ENCODE measurements at places on chromosomes 12 and 14.

DNA sequence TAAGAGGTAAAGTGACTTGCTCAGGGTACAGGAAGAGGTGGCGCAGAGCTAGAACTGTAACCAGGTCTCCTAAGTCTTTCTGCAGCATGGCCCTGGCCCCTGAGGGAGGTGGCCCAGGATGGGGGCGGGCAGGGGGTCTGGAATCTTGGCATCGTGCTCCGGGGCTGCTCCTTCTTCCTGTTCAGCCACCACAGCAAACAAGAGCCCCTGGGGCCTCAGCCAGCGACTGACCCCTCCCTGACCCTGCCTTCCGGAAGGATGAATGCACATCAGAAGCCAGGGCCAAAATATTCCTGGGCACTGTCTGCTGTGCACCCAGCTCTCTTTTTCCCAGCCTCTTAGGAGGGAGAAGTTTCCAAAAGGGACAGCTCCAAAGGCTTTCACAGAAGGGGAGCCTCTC, 242.8 kb downstream of the DPF3 start:
- peak; percentile 32 for ATAC-seq

- peak; percentile 48 for ATAC-seq
Observed at GRCh38 chr14:102231476-102232347, 73.3 kb downstream of the MOK start.

DNA sequence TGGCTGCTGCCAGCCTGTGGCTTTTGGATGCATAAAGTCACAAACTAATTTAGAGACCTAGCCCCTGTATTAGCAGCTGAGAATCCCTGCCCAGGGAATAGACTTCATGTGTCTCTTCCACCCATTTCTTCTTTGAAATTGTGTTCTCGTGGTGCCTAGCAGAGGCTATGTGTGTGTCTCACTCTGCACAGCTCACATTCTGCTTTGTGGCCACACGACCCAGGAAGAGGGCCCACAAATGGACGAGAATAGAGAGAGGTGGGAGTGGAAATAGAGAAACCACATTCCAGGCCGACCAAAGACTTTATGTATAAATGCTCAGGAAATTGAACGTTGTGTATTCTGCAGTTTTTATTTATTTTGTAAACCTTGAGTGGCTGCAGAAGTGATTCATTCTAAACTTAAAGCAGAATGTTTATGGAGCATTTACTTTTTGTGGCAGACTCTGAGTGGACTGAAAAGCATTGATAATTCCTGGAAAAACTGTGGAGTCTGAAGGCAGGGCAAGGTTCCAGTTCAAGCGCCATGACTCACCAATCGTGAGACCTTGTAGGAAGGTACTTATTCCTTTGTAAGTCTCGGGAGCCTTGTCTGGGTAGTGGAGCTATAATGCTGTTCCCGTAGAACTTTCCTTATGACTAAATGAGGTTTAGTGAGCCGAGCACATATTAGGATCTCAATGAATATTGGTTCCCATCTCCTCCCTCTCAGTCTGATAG, 9.1 kb downstream of the B4GALNT3 start:
- ATAC-seq, result no peak

GRCh38 chr14:72709916-72710611, 183.8 kb downstream of the DPF3 start:
- peak; percentile 9 for ATAC-seq

GRCh38 chr12:51318846-51319599, 5.0 kb downstream of the BIN2 start:
- no peak for ATAC-seq

GRCh38 chr12:54419088-54419887, at the start of gene ITGA5:
Gene ITGA5, minus strand, starts transcription at chr12:54419266. Its CDS starts 68 bp downstream, at chr12:54419198.
- peak; percentile 60 for ATAC-seq

DNA sequence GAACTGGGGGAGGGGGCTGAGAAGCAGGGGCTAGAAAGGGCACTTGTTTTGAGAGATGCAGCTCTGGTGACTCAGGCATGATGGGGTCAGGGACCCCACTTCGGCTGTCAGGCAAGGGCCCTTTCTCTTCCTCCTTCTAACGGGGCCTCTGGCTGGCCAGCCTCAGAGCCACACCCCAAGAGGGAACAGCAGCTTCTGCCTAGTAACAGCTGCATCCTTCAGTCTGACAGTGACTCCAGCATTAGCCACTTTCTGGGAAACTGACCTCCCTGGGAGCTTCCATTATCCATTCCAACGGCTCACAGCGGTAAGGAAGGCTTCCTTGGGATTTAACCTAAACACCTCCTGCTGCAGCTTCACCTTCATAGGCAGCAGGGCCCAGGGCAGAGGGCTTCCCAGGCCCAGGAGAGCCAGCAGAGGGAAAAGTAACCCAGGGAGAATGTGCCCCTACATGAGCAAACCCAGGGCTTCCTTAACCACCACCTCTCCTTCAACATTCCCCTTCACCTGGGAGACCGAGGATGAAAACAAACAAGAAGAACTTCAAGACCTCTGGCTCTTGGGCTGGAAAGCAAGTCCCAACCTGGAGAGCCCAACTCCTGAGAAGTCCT, 2.7 kb downstream of the NCKAP5L start:
- peak; percentile 45 for ATAC-seq

DNA sequence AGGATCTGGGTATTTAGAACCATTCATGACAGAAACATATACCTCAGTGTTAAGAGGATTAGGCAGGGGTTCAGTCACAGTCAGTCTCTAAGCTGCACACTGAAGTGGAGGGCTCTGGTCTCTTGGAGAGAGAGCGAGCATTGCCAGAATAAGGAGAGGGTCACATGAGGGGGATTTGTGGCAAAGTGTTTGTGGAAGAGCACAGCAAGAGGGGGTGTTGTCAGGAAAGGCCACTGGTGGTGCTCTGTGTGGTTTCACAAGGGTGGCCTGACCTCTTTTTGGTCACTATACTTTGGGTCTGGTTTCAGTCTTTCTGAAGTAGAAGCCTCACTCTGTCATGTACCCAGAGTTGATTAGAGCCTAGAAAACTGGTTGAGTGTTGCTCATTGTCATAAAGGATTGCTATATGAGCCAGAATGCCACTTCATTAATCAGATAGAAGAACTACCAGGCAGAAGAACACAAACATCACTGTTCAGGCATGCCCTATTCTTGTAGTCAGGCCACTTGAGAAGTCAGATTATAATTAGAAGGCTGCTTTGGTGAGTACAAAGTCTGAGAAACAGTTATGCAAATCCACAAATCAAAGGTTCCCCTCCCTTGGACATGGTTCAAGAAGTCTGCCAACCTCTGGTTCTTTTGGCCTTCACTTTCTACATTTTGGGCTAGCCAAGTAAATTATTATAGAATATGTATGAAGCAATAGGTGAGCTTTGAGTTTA, 8.4 kb downstream of the TMEM19 start:
- ATAC-seq, result no peak

DNA sequence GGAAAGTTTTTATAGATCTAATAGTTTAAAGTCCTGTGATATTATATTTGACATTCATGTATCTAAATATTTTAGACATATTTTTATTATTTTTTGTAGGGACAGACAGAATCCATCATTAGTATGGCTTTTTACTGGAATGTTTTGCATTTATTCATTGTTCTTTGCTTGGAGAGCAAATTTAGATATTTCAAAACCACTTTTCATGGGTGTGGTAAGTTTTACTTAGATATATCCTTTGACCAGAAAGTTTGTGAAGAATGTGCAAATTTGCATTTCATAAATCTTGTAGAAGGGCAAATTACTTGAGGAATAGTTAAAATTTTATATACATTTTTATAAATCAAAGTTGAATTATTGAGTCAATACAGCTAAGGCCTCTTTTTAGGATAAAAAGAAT, 37.5 kb downstream of the TMEM260 start:
- no peak for ATAC-seq

DNA sequence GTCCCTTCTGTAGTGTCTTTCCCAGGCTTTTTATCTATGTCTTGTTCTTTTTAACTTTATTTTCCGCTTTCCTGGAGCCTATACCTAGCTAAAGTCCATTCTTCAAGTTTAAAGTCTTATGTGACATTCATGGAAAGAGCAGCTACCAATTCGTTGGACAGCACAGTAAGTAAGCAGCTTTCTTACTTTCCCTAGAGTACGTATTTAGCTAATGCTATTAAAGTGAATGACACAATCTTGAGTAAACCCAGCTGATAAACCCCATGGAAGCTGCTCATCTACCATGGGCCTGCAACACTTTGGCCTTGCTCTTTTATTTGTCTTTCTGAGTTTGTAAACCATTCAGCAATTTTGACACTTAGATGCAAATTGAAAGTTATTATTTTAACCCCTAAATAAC, 30.0 kb downstream of the ALX1 start:
- no peak for ATAC-seq

DNA sequence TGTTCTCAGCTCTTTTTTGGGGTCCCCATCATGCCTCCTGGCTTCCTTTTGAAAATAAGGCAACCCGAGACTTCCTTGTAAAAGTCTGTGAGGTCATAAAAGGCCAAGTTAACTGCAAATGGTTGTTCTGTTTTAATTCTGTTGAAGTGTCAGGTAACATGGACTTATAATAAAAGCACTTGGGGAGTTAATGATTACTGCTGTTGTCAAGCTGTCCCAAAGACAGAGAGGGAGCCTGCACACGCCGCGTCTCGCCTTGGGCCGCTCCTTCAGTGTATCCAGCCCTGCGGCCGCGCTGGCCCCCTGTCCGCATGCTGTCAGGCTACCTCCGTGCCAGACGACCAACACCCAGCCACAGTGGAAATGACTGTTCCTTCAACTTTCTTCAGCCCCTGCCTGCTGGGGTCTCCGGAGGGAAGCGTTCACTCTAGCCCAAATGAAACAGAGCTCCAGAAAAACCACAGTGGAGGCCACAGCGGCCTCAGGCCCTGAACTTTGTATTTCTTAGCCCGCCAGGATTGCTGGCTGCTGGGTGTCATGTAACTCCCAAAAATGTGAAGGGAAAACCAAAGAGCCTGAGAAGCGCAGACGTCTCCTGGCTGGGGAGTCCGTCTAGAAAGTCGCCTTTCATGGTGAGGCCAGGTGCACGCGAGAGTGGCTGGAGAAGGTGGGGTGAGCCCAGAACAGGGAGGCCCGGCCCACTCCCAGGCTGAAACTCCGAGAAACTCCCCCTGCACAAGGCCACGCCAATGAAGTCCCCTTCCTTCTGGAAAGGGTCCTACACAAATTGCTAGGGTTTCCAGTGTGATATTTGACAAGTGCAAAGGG, 189.1 kb downstream of the ZFP36L1 start:
- no peak for ATAC-seq

DNA sequence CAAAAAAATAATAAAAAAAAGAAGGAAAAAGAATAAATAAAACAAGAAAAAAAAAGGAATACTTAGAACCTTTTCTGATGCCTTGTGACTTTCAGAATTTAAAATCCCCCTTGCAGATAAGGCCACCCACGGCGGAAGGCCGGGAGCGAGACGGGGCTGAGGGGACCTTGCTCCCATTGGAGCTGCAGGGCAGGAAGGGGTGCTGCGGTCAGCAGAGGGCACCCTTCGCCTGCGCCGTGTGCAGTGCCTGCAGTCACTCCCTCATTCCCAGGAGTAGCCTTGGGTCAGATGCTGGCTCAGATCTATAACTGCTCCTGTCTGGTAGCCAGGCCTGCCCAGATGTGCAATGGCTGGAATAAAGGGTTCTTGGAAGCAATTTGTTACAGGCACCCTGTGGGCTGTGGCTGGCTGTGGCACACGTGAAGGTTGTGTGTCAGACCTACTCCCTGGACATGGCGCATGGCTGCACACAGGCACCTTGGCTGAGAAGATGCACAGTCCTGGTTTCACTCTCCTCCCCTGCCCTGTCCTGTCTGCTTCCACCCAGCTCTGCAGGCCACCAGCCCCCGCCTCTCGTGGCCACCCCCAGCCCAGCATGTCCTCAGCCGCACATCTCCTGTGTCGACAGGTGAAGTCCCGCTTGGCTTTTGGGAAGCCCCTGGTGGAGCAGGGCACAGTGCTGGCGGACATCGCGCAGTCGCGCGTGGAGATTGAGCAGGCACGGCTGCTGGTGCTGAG, 13.4 kb upstream of the ALDH2 start:
- ATAC-seq, result peak; percentile 95

DNA sequence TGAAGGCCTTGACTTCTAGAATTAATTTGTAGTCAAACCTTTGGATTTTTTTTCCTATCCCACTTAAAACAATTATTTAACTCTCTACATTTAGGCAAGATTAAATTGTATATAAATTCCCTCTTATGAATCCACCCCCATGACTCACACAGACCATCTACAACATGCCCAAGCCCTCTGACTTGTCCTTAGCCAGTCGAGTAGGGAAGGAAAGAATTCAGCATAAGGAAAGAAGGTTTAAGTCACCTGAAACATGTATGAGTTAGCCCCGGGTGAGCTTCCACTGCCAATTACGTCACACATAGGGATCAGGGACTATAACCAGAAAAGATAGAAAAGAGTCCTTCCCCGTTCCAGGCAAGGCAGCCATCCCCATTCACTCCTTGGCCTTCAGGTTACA, 14.9 kb upstream of the RESF1 start:
- ATAC-seq, result no peak

GRCh38 chr12:52201451-52201839, 9.6 kb upstream of the KRT80 start:
- no peak for ATAC-seq

GRCh38 chr12:111404362-111405148, 1.2 kb upstream of the SH2B3 start:
- no peak for ATAC-seq

Data from motor neuron (in vitro differentiated cells).